ENCODE measurements at places on chromosomes 7 and 10. TPM values are rescaled to one million over a fixed set of nuclear protein-coding genes. Genes with fewer than 3 reads are reported as not detected.

The FAM25C gene
- not detected for total RNA-seq

The SLC18A3 gene
- not detected for total RNA-seq

The PWWP2B gene
- 10.9 TPM for total RNA-seq

The GOLGA7B gene
- total RNA-seq: under 0.01 TPM

The GRM3 gene
- total RNA-seq: not detected

The MYH16 gene
- 0.53 TPM for total RNA-seq

The GPER1 gene
- 2.0 TPM for total RNA-seq
